Stimulated activated CD4-positive, alpha-beta T cell treated with anti-CD3 and anti-CD28 coated beads, Interleukin-15, amount 100 ng/mL, for 1 hour (primary cell): ENCODE measurements at places on chromosomes 6 and 20.

DNA sequence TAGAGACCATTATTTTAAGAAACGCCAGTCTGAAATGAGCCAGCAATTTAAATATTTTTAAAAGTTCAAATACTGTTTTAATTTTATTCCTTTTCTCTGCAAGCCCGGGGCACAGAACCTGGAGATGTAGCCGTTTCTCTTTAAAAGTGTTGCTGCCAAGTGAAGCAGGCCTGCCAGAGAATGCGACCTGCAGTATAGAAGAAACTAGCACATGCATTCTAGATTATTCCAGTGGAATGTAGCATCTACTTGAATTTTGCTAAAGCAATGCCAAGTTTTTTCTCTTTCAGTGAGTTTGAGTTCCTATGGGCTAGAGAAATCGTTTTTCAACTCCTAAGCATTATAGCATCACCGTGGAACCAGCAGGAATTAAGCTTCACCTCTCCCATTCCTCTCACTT lies 101.3 kb downstream of the QRSL1 start:
- DNase-seq, result no peak

DNA sequence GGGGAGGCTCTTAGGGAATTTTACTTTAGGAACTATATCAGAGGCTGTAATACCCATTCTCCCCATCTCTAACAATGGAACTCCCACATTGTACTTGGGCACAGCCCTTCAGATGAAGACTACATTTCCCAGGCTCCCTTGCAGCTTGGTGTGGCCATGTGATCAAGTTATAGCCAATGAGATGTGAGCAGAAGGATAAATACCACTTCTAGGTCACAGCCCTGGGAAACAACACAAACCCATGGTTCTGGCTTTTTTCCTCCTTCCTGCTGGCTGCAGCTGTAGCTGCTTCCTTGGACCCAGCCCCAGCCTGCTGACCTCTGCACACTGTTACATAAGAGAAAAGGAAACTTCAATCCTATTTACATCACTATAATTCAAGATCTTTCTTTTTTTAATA lies 445.9 kb upstream of the JARID2 start:
- DNase-seq, result no peak

- DNase-seq, result no peak
Measured at GRCh38 chr6:161256407-161256806, 17.5 kb downstream of the AGPAT4 start.

- no peak for DNase-seq
Measured at GRCh38 chr6:154605882-154606370, 95.4 kb upstream of the CNKSR3 start.

- DNase-seq, result no peak
Measured at GRCh38 chr20:15364781-15365180, 1027.4 kb upstream of the FLRT3 start.

DNA sequence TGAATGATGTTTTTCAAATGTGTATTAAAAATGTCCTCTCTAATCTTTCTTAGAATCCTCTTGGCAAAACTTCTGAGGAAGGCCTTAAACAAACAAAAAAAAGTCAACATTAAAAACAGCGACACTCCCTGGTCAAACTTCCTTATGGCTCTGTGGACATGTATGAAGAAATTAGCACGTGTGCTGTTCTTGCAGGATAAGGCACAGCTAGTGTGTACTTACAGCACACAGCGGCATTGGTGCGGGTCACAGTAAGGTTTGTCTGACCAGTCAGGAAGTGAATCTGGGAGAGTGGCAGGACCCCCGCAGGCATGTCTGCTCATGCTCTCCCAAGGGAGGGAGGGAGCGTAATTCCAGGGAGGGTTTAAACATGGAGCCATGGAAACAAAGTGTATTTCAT lies 38.8 kb downstream of the SLC22A1 start:
- DNase-seq, result no peak

GRCh38 chr6:168122521-168122920 lies 43.5 kb upstream of the FRMD1 start:
- no peak for DNase-seq

DNA sequence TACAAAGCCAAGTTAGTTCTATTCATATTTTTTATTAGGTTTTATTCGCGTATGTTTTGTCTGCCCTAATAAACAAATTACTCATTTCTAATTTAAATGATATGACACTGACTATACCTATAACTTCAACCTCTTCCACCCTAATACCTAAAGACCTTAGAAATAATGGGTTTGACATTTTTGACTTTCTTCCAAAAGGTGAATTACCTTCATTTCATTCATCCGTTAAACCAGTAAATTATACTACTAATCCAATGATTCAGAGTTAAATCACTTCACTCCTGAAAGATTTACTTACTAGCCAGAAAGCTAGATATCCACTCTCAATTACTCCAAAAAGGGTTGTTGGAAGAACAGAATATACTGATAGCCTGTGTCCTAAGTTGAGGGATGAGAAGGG lies 5.2 kb downstream of the MRPS10 start:
- no peak for DNase-seq

- DNase-seq, result no peak
Measured at GRCh38 chr6:81084776-81085430, 667.6 kb downstream of the TENT5A start.

DNA sequence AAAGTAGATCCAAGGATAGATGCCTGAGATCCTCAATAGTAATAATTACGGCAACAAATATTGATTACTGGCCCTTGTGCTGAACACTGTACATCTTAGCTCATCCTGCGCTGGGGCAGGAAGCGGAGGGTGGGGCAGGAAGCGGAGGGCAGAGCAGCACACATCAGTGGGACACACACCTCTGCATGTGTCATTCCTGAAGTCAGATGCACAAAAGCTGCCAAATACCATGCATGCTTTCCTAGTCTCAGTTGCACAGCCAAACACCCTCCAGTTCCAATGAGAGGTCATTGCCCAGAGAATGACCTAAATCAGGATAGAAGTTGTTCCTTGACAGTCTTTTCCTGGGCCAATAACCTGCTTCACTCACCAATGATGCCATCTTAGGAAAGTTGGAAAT lies 74.4 kb upstream of the FOXC1 start:
- no peak for DNase-seq

DNA sequence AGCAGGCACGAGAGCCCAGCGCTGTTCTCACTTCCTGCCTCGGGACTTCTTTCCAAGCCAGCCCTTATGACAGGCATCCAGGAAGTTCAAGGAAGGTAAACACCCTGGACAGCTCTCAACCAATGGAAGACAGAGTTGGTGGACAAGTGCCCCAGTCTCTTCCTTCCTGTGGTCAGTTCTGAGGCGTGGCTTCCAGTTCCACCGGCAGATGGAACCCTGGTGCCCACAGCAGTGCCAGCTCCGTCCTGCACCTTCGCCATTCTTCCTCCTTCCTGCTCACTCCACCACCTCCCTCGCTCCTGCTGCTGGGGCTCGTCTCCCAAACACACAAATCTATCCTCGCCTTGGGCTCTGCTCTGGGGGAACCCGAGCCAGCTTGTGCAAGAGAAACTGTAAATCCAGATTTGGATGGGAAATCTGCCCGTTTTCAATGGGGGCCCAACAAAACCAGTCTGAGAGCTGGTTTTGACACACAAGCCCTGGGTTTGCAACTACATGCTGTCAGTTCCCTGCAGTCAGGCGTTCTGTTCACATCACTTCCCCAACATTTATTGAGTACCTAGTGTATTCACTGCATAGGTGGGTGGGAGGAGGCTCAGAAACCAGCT lies 162.7 kb downstream of the GRM4 start:
- DNase-seq, result no peak

- DNase-seq, result no peak
Measured at GRCh38 chr6:144847916-144848315, 562.8 kb downstream of the UTRN start.

- no peak for DNase-seq
Measured at GRCh38 chr6:169824021-169824420, 72.6 kb downstream of the ERMARD start.

DNA sequence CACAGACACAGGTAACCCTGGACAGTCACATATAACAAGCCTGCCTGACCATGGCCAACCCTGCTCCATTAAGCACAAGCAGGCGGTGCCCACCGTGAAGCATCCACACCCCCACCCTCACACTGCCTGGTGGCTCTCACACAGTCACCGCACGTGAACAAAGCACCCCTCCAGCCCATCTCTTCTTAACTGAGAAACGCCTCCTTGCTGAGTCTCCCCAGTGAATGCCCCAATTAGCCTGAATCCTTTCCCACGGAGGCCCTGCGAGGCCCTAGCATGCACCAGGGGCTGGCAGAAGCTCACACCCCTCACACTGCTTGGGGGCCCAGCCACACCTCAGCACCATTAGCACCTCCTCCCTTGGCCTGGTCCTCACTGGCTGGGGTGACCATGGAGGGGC lies 72.3 kb downstream of the GRM4 start:
- DNase-seq, result no peak

DNA sequence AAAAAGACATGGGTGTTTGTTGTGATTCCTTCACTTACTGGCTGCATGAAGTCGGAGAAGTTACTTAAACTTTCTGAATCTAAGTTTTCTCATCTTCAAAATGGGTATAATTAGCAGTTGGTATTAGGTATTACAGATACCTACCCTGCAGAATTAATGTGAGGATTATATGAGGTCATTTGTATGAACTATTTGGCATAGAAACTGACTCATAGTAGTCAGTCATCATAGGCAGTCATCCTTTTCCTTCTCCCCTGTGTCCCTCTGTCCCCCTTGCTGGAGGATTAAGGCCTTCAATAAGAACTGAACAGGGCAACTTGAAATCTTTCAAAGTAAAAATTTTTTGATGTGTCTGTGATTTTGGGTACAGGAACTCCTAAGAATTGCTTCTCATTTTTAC lies 26.3 kb downstream of the RALGAPB start:
- DNase-seq, result no peak

- DNase-seq, result no peak
Measured at GRCh38 chr6:81751388-81752083, 945 bp downstream of the TENT5A start.

DNA sequence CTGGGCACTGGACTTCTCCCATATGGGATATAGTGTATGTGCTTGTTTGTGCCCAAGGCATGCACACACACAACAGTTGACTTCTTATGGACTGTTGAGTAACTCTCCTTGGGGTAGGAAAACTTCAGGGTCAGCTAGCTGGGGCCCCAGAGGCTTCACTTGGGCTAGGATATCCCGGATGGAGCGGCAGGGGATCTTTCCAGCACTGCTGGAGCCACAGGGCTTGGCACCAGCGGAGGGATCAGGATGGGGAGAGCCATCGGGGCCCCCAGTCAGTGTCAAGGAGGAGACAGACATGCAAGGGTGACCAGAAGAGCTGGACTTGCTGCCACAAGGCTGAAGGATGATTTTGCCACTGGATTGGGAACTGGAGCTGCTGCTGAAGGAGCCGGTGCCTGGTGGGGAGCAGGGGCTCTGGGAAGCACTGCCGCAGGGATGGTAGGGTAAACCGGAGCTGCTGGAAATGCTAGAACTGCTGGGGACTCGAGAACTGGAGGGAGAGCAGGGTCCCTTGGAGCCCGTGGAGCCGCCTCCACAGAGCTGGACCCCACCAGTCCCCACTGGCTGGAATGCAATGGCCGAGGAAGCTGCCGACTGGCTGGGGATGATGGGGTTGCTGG lies 1.5 kb downstream of the PSORS1C1 start:
- no peak for DNase-seq

DNA sequence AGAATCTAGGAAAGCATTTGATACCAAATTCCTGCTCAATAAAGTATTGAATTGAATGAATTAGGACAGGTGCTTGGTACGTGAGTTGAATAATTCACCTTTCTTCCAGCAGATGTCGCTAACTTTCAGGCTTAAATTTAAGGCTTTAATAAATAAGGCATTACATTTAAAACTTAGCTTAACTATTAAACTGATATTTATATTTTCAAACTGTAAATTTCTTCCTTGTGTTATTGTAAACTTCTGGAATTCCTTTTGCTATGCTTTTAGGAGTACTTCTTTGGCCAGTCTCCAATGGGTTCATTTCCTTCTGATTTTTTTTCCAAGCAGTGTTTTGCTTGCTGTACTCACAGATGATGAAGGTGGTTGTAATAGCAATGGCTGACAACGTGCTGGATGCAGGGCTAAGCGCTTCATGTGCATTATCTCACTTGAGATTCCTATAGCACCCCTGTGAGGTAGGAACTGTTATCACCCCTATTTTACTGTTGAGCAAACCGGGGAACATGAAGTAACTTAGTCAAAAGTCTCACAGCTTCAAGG lies 71.3 kb upstream of the SLC2A12 start:
- DNase-seq, result no peak

- no peak for DNase-seq
Measured at GRCh38 chr20:63155266-63156165, 60.4 kb downstream of the YTHDF1 start.

GRCh38 chr6:1244941-1245340 lies 67.0 kb upstream of the FOXQ1 start:
- DNase-seq, result no peak

- DNase-seq, result no peak
Measured at GRCh38 chr6:136566851-136567250, 16.6 kb upstream of the MAP7 start.

DNA sequence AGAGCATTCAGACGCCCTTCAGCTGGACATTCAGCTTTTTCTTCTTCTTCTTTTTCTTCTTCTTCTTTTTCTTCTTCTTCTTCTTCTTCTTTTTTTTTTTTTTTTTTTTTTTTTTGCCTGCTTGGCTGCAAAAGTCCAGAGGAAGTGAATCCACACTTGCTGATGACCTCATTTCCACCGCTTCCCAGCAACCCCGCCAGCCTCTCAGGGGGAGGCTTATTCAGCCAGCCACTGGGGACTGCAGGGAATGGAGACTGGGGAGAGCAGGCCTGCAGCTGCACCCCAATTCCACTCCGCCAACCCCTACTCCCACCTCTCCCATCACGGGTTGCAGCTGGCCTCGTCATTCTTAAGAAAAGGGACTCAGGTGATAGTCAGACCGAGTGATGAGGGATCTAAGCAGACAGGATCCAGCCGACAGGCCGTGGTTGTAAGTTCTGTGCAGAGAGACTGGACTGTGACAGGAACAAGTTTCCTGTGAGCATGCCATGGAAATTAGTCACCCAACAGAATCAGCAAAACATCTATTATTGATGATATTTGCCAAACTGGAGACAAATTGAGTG lies 59.0 kb upstream of the QKI start:
- DNase-seq, result no peak

- no peak for DNase-seq
Measured at GRCh38 chr6:3293271-3294155, 34.8 kb downstream of the PSMG4 start.

DNA sequence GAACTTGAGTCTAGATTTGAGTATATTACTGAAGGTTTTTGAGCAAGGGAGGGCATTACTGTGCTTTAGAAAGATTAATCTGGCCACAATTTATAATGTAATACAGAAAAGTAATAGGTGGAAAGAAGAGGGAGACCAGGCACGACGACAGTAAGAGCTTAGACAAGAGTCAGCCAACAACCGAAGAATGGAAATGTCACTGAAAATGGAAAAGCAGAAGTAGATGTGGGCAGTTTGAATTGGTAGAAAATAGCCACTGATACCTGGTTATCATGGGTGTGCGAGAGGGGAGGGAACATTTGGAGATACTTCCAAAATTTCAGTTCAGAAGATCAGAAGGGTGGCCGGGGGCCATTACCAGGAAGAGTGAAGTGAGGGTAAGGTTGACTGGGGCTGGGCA lies 339.1 kb downstream of the UTRN start:
- no peak for DNase-seq

- DNase-seq, result no peak
Measured at GRCh38 chr20:57251344-57251743, 15.1 kb downstream of the BMP7 start.

- no peak for DNase-seq
Measured at GRCh38 chr6:150617496-150618460, 18.1 kb downstream of the PLEKHG1 start.
